ENCODE measurements at places on chromosomes 2 and 18. TPM values are rescaled to one million over a fixed set of nuclear protein-coding genes. Genes with fewer than 3 reads are reported as not detected.

DNA sequence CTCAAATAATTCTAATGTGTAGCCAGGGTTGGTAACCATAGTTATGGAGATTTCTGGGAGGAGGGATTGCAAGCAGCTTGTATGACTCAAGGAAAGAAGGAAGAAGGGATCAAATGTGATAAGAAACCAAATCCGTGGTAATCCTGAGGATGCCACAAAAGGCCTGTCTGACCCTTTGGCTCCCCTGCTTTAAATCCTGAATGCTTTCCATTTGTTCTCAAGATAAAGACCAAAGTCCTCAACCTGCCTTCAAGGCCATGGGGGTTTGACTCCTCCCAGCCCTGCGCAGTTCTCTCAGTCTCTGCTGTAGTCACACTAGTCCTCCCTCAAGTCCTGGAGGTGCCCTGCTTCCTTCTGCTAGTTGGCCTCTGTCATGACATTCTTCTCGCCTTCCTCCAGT is 74.0 kb downstream of the SUMO1 start:
- DNase-seq, result no peak

FEV gene
- total RNA-seq, result not detected

GRCh38 chr2:237222178-237222577 is 136.5 kb downstream of the COPS8 start:
- peak; percentile 13 for DNase-seq

ACADL gene
- 56.6 TPM for total RNA-seq

SDC1 gene
- 24.7 TPM for total RNA-seq

MC5R gene
- total RNA-seq, result not detected

DNA sequence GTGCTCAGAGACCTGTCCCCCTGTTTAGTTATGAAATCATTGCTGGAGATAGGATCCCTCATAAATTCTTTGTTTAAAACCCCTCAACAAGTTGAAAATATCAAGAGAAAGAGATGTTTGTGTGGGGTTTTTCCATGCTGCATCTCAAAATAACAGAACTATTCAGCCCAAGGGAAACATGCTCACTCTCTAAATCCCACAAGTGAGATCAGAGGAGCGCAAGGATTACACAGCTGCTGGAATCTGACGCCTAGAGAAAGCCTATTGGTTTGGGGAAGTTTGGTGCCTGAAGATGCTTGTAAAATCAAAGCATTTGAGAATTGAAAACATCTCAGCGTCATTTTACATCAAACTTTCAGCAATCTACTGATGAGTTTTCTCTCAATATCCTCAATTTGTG is 7.9 kb downstream of the FSHR start:
- no peak for DNase-seq

LRP1B gene
- total RNA-seq, result 0.52 TPM

- DNase-seq, result no peak
These were observed 115.5 kb upstream of the ATP8B1 start for GRCh38 chr18:57918601-57919000.

ARID5A gene
- 8.9 TPM for total RNA-seq

DNA sequence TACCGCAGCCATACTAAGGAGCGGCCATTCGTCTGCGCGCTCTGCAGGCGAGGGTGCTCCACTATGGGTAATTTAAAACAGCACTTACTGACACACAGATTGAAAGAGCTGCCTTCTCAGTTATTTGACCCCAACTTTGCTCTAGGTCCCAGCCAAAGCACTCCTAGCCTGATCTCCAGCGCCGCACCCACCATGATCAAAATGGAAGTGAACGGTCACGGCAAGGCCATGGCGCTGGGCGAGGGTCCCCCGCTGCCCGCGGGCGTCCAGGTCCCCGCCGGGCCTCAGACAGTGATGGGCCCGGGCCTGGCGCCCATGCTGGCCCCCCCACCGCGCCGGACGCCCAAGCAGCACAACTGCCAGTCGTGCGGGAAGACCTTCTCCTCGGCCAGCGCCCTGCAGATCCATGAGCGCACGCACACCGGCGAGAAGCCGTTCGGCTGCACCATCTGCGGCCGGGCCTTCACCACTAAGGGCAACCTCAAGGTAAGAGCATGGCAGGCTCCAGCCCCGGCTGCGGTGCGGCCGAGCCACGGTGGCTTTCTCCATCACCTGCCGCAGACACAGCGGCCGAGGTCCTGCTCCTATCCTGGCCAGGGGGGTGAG is 15.5 kb downstream of the SALL3 start:
- no peak for DNase-seq

DNA sequence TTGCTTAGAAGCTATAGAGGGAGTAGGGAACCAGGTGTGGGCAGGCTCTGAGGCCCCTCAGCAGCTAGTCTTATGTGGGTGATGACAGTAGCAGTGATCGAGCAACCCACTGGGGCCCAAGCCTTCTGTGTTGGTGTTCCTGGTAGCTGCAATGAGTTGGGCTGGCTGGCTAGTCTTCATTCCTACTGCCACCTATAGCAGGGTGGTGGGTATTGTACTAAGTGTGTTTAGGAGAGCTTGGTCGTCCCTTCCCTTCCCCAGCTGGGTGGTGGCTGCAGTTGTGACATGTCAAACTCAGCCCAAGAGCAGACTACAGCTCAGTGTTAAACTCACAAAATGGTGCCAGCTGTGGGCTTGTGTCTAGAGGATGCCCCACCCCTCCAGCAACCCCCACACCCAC is 486.1 kb upstream of the UBE2E3 start:
- no peak for DNase-seq

GRCh38 chr18:12091538-12092141 is 2.0 kb upstream of the ANKRD62 start:
- peak; percentile 91 for DNase-seq

- DNase-seq, result no peak
These were observed 996.2 kb upstream of the FANCL start for GRCh38 chr2:59237311-59237710.

HOXD8 gene
- 3.1 TPM for total RNA-seq

GRCh38 chr18:3713166-3713565 is 263.2 kb downstream of the TGIF1 start:
- DNase-seq, result peak; percentile 24

LIMS2 gene
- total RNA-seq, result 21.4 TPM

DNA sequence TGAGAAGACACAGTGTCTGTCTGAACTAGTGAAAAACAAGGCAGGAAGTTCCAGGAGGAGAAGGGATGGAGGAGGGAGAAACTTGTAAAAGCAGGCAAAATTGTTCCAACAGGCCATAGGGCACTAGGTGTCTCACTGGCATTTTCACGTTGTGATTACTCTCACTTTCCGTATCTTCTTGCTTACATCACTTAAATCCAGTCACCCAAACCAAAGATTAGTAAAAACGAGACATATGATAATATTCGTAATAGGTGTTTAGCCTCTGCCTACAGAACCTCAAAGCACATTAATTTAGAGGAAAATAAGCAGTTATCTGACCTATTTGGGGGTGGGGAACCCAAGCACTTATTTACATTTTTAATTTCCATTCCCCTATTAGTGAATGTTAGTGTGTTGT is 78.3 kb downstream of the POU3F3 start:
- DNase-seq, result no peak

CHST10 gene
- total RNA-seq, result 2.3 TPM

ABCB11 gene
- 0.33 TPM for total RNA-seq

- no peak for DNase-seq
These were observed 186.9 kb upstream of the PXDN start for GRCh38 chr2:1931003-1931914.

GRCh38 chr18:46732801-46733200 is 24.1 kb downstream of the ST8SIA5 start:
- no peak for DNase-seq

- no peak for DNase-seq
These were observed 209.2 kb downstream of the NCK2 start for GRCh38 chr2:105953942-105954341.

PPM1G gene
- total RNA-seq, result 49.4 TPM

GRCh38 chr2:222255090-222255489 is 43.7 kb downstream of the PAX3 start:
- no peak for DNase-seq

GRCh38 chr2:106982350-106982749 is 96.4 kb upstream of the ST6GAL2 start:
- DNase-seq, result no peak

DNA sequence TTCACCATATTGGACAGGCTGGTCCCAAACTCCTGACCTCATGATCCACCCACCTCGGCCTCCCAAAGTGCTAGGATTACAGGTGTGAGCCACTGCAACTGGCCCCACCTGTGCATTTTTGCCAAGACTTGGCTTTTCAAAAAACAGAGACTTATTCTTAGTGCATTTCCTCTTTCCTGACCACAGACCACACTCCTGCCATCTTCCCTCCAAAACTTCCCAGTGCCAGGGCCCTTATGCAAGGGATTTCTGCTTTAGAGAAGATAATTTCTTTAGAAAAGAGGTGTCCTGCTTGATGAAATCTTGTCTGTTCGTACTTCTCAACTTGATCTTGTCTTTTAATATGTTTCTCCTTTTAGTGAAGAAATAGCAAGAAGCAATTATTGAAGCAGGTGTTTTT is 98.8 kb upstream of the ZNF516 start:
- no peak for DNase-seq

- peak; percentile 10 for DNase-seq
These were observed 87.8 kb downstream of the HDAC4 start for GRCh38 chr2:239312741-239313667.

MAPK4 gene
- total RNA-seq, result 1.6 TPM

GRCh38 chr2:69279211-69279610 is 107.8 kb downstream of the GFPT1 start:
- DNase-seq, result no peak

- no peak for DNase-seq
These were observed 95.3 kb downstream of the MREG start for GRCh38 chr2:215917953-215918620.

- no peak for DNase-seq
These were observed 184.1 kb downstream of the AGAP1 start for GRCh38 chr2:235677937-235678336.

MZT2A gene
- 54.1 TPM for total RNA-seq

STPG4 gene
- total RNA-seq, result not detected

ARHGAP15 gene
- not detected for total RNA-seq

DNA sequence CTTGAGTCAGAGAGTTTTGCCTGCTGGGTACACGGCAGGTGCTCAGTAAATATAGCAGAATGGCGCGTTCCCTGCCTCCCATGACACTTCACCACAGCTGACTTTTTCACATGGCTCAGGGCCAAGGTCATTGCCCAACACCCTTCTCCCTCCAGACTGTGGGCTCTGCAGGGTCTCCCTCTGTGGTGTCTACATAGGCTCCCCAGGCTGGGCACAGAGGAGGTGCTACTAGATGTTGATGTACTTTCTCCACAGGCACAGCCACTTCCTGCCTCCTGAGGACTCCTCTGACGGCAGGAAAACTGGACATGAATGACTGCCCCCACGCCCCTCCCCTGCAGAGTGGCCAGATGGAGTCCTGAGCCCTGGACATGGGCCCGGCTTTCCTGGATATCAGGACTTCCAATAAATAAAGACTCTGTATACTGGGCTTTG is 4.2 kb downstream of the CHCHD5 start:
- peak; percentile 93 for DNase-seq

- no peak for DNase-seq
These were observed 8.3 kb downstream of the CAPG start for GRCh38 chr2:85401844-85402243.

DNA sequence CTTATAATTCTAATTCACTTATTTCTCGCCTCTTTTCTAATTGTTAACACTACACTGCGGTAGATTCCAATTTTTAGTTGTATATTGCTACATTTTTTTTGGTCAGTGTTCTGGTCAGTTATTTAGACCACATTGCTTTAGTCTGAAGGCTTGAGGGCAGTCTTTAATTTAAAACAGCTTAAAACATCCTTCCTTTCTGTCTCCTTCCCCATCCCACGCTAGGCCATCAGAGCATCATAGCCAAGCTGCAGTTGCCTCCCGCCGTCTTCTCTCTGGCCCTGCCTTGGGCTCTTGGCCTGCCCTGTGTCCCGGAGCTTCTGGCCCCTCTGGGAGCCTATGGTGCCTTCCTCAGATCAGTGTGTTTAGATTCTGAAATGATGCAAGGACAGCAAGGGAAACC is 52.6 kb upstream of the GLI2 start:
- DNase-seq, result no peak

CPS1 gene
- total RNA-seq, result 2.9 TPM

LINC00305 gene
- total RNA-seq, result not detected

DNA sequence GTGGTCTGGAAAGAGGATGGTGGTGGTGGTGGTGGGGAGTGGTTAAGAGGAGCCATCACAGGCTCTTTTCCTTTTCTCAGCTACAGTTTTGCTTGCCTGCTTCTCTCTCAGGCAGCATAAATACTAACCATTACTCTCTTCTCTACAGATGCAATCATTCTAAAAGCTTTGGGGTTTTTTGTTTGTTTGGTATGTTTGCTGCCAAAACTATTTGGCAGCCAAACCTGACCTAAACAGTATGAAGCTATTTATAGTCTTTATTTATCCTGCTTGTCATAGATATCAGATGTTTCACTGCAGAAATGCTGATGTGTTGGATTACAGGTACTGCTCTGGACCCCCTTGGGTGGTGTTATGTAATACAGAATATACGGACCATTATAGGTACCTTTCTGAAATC is 15.3 kb downstream of the SIX3 start:
- no peak for DNase-seq

DNA sequence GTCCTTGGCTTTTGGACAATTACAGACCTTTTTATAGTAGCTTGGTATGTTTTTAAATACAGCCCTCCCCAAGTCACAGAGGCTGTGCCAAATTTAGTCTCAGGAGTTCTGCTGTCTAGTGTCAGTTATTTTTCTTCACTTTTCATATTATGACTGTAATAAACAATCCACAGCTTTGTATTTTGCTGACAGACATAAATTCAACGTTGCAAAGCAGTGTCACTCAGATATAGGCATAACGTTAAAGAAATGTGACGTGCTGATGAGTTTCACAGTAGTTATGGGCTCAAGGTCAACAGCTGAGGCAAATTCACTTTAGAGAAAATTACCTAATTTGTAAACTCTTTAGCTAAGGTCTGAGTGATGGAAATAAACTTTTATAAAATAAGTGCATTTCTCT is 151.6 kb downstream of the SATB2 start:
- DNase-seq, result no peak

- DNase-seq, result no peak
These were observed 203.1 kb downstream of the RAB3GAP1 start for GRCh38 chr2:135255208-135255607.

DNA sequence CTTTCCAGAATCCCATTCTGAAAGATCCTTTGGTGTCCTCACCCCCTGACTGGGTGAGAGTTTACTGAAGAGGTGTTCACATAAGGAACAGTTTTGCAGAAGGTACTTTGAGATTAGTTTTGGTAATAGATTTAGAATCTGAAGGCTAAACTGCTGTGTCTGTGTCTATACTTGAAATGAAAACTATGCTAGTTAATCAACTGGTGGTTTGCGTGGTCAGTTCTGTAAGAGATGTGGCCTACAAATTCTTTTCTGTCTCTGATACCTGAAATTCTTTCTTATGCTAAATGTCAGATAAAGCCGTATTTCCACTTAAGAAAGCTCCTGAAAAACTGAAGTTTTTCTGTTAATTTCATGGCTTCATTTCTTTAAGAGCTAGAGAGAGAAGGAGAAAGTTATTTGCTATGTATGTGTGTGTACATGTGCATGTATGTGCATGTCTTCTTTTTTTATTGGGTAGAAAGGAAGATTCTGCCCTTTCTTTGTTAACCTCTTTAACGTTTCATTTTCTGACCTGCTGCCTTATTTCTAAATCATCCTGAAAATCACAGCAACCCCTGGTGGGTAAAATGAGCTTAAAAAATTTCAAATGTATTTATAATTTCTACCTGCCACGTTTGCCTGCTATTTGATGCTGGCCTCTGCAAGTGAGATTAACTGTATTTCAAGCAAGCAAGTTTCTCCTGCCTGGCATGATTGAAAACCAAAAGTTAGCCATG is 552.0 kb upstream of the NRP2 start:
- no peak for DNase-seq
